Effector memory CD4-positive, alpha-beta T cell (primary cell): ENCODE measurements at places on chromosomes 1 and 21.

- DNase-seq = no peak
Observed at GRCh38 chr1:2868571-2869195, 67.2 kb upstream of the TTC34 start.

DNA sequence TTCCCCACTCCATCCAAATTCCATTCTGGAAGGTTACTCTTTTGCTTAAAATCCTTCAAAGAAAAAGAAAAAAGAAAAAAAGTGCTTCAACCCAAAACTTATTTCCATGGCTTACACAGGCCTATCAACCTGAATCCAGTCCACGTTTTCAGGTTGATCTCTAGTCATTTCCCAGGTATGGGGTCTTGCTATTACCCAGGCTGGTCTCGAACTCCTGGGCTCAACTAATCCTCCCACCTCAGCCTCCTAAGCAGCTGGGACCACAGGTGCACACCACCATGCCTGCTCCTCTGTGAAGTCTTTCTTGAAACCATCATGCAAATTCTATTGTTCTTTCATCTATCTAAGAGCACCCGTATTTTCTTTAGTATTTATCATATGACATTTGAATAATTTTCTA is 7.6 kb downstream of the RNF19B start:
- DNase-seq = no peak

DNA sequence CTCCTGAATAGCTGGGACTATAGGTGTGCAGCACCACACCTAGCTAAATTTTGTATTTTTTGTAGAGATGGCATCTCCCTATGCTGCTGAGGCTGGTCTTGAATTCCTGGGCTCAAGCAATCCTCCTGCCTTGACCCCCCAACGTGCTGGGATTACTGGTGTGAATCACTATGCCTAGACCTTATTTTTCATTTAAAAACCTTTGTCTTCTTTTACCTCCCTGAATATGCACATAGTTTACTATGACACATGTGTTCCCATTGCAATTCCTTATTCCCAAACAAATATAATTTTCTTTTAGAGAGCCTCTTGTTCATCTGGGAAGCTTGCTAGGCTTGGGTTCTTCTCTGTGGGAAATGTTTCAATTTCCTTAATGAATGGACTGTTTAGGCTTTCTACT is 16.8 kb downstream of the SH3BGR start:
- DNase-seq = no peak

DNA sequence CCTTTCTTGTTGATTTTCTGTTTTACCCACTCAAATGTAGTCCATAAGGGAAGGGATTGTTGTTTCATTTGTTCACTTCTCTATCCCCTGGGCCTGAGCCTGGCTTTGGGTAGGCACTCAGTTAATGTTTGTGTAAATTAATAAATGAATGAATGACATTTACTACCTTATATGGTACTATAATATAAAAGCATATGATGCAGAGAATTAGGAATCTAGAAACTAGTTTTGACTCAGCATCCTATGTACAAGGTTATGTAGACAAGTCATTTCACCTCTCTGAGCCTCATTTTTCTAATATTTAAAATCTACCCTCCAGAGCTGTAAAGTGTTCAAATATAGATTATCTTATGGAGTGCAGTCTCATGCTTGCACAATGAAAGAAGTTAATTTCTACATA is 68.9 kb upstream of the S1PR1 start:
- DNase-seq = no peak

DNA sequence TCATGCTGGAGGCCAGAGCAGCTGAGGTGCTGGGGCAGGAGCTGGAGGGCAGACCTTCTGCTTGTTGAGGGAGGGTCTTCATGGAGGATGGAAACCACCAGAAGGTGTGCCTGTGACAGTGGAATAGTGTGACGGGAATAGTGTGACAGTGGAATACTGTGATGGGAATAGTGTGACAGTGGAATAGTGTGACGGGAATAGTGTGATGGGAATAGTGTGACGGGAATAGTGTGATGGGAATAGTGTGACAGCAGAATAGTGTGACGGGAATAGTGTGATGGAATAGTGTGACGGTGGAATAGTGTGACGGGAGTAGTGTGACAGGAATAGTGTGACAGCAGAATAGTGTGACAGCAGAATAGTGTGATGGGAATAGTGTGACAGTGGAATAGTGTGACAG is 325.1 kb downstream of the HHAT start:
- DNase-seq = no peak

GRCh38 chr21:29064850-29065481 is 8.5 kb downstream of the CCT8 start:
- no peak for DNase-seq

- no peak for DNase-seq
Observed at GRCh38 chr1:170840371-170840770, 95.0 kb upstream of the MROH9 start.

DNA sequence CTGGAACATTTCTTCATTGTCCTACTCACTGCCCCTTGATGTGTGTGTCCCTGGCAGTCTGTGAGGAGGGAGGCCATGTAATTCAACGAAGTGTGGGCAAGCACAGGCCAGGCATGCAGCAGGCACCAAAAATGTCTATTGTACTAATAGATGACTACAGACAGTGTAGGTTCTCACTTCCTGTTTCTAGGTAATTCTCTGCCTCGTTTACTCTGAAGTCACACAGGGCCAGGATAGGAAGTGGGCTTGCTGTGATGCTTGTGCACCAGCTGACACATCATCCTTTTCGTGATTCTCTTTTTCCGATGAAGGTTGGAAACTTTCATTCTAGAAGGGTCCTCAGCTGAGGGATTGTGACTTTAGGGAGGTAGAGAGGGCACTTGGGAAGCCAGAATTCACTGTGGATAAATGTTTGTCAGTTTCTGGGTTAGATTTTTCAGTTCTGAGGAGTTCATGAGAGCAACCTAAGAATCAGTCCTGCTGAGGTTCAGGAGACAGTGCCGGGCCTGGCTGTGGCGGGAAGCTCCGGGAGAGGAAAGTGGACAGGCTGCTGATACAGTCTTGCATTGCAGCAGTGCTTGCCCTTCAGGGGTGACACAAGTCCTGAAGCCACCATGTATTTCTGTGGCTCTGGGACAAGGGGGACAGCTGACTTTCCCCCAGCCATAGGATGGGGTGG is 4.3 kb upstream of the CSF1 start:
- DNase-seq = no peak

DNA sequence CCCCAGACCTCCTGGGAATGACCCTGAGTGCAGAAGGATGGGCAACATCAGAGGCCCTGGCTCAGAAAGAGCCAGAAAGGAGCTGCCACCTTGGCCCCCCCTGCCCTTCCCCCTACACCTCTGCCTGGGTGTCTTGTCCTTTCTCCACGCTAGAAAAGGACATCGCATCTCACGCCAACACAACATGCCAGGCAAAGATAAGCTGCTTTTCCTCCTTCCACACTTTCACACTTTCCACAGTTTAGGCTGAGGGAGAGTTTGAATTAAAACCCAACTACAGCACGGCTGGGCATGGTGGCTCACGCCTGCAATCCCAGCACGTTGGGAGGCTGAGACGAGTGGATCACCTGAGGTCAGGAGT is 109.5 kb downstream of the SPSB1 start:
- no peak for DNase-seq

DNA sequence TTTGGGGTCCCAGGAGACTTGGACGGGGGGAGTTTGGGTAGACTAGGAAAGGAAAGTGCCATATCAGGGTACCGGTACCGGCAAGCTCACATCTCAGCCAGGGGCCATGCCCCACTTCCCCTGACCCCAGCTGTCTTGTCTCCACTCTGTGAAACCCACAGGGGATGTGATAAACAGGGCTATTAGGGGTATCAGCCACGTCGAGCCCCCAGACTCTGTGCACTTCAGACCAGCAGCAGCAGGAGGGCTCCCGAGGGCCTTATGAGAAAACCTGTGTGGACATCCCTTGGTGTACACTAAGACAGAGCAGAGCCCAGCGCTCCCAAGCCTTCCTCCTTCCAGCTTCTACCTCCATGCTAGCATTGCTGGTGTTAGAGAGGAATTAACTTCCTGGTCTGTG is 46.3 kb downstream of the TNNT2 start:
- DNase-seq = no peak

DNA sequence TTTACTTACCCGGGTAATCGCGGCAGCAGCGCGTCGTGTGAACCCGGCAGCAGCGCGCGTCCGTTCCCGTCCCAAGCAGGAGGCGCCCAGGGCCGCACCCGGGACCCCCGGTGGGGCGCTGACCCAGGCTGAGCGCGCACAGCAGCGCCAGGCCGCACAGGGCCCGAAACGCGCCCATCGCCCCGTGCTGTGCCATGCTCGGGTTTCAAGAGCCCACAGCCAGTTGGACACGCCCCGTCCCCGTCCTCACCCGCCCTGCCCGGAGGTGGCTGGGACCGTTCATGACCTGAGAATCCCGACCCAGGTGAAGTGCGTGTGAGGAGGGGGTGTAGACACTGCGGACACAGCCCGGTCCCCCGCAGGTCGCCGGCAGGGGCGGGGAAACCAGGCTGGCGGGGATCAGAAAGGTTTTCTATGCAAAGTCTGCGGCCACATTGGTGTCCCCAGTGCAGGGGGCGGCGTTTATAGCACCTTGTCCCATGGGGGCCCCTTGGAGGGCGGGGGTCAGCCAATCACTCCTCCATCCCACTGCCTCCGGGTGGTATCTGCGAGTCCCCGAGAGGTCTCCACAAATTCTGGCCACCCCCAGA is at the start of gene TNFRSF18:
Gene TNFRSF18, minus strand, starts transcription at position 217 of the 590 bp plus-strand sequence. Its CDS starts 21 bp downstream, at position 196.
- no peak for DNase-seq

DNA sequence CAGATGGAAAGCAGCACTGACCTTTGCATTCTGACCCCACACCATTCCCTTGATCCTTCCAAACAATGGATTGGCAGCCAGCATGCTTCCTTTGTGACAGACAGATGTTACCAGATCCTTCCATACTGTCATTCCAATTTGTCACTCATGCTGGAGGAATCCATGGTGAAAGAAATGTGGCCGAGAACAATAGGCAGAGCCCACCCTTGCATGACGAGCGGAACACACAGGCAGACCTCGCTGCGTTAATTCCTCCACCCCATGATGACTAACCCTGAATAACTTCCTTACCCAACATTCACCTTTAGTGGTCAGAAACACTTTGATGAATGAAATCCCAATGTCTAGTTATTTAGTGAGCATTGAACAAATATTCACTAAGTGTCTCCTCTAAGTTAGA is 45.1 kb downstream of the PDPN start:
- DNase-seq = no peak

GRCh38 chr1:223731133-223731770 is 18.9 kb downstream of the CAPN2 start:
- no peak for DNase-seq

DNA sequence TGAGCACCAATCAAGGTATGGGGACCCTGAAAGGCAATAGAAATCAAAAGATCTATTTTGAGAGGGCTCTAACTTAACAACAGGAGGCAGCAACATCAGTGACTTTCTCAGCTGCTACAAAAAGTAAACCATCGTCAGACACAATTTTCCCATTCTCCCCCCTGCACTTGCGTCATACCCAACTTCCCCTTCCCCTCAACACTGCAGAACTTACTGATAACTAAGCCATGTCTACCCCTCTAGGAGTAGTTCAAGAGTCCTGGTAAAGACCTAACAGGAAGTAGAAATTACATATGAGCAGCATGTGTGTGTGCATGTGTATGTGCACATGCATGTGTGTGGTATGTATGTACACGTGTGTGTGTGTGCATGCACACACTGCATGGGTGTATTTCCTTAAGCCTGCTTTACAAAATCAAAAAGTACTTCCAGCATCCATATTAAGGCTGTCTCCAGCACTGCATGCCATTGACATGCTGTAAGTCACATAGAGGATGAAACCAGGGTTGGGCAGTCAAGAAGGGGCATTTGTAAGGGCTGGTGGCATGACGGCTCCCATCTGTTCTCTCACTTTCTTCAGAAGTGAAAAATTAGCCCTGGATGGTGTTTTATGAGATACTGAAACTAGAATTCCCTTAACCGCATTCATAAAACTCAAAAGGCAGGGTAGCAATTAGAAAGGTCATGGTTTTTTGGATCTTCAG is 460.1 kb upstream of the RUNX1 start:
- DNase-seq = no peak

- no peak for DNase-seq
Observed at GRCh38 chr1:24108334-24109165, 3.4 kb downstream of the MYOM3 start.

DNA sequence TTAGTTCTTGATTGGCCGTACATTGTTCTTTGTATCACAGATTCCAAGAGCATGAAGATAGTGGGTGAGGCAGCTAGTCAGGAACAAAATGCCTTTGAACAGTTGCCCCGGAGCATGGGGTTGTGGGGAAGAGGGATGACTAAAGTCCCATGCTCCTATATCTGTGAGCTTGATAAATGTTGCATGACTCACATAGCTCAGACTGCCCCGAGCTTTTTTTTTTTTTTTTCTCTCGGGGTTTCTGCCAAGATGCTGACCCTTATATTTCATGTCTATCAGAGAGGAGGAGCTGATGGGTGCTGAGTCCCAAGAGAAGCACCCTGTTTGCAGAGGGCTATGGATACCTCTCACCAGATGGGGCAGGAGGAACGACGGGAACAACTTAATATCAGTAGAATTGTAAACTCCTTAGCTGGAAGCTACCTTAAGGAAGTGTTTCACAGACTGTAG is 40.6 kb downstream of the SRRM1 start:
- no peak for DNase-seq

GRCh38 chr1:103514920-103515503 is 10.5 kb upstream of the RNPC3 start:
- DNase-seq = no peak

DNA sequence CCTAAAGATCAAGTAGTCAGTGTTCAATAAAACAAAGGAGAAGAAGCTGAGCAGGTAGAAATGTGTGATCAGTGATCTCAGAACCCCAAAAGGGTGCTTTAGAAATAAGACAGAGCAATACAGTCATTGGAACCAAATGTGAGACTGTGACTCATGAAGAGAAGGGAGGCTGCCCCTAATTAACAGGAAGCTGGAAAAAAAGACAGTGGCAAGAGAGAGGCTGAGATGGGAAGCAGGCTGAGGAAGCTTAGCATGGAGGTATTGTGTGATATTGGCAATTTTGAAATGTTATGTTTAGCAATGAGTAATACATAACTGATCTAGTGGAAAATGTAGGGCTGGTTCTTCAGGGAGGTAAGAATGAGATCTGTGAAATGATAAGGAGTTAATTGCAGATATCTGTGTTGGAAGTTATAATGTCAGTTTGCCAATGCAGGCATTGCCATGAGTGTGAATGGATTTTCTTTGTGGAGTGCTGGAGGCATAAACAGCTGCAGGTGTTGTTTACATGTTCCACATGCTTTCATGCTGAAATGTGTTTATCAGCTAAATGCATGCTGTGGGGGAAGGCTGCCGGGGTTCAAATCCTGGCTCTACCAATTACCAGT is 90.6 kb upstream of the CACNA1E start:
- DNase-seq = no peak

GRCh38 chr1:117780687-117781475 is 148.5 kb downstream of the GDAP2 start:
- no peak for DNase-seq
